SIG-M5 (cell line): ENCODE measurements at places on chromosomes 11 and 22.

- DNase-seq = no peak
Measured at GRCh38 chr22:37640591-37641560, 1.4 kb downstream of the SH3BP1 start.

GRCh38 chr22:48319321-48320047 is 1508.2 kb downstream of the BRD1 start:
- no peak for DNase-seq

DNA sequence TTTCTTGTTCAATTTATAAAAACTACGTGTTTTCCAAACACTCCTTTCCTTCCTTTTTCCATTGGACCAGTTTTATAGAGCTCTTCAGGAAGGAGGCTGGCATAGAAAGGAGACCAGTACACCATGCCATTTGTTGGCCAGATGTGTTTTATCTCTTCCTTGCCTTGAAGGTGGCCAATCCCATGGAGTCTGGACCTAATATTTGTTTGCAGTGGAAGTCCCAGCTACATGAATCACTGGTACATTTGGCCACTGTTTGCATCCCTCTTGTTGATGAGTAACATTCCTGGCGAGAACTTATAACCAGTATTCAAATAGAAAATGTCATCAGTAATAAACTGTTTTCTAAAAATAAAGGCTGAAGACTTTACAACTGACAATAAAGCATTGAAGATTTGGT is 110.2 kb downstream of the ANO3 start:
- DNase-seq = no peak

DNA sequence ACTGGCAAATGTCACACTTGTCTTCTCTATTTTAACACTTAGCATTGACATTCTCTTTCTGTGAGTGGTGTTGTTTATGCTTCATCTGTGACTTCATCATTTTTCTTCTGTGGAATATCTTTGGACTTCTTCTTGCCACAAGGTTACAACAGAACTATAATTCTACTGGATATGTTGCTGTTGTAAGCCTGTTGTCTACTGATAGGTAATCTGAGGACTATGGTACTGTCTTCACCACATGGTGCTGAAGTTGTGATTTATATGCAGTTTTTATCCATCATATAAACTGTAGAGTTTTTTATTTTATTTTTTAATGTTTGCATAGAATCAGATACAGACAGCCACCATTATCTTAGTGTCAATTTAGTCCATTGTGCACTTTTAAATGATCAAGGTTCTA is 622.2 kb upstream of the CNTN5 start:
- no peak for DNase-seq

GRCh38 chr11:128917144-128917724 is 25.4 kb downstream of the TP53AIP1 start:
- no peak for DNase-seq

DNA sequence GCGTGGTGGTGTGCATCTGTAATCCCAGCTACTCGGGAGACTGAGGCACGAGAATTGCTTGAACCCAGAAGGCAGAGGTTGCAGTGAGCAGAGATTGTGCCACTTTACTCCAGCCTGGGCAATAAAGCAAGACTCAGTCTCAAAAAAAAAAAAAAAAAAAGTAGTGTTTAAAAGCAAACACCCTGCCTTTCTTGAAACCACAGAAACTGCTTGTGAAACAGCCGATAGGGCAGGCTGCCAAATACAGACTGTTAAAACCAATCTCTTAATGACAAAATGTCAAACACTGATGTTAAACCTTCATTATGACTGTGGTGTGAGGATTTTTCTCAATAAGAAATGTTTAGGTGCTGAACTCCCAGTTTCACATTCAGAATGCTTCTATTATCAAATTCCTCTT is 27.3 kb downstream of the MARK2 start:
- peak; percentile 10 for DNase-seq
